Stimulated activated CD4-positive, alpha-beta T cell treated with anti-CD3 and anti-CD28 coated beads, Interleukin-2, amount 100 ng/mL, for 4 hours (primary cell): ENCODE measurements at places on chromosomes 12 and 14.

- DNase-seq, result no peak
Observed at GRCh38 chr12:49968471-49968870, 4.3 kb upstream of the AQP6 start.

- DNase-seq, result no peak
Observed at GRCh38 chr12:105852951-105853350, 285.8 kb downstream of the NUAK1 start.

- no peak for DNase-seq
Observed at GRCh38 chr12:9969673-9970072, 1.5 kb upstream of the CLEC12A start.

- no peak for DNase-seq
Observed at GRCh38 chr14:37457334-37457733, 137.7 kb downstream of the FOXA1 start.

DNA sequence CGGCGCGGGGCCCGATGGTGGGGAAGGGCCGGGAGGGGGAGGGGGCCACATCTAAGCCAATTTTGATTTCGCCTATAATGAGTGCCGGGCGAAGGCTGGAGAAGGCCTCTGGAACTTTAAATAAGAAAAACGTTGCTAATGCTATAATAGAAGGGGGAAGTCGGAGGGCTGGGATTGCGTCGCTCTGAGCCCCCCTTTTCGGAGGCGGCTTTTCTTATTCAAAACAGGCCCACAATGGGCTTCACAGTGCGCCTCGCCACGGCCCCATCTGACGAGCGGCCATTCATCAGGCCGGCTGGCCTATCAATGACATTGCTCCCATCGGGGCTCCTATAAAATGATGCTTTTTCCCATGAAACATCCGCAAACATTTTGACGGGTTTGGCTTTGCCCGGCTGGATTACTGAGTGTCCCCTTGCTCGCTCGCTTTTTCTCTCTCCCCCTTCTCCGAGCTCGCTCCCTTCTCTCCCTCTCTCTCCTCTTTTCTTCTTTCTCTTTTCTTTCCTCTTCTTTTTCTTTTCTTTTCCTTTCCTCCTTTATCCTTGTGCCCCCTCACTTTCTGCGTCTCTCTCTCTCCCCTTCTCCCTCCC is at the start of gene RFX4:
RFX4 (plus strand) TSS at position 364 of the 590 bp plus-strand sequence. CDS start 317 bp downstream, outside the sequence.
- DNase-seq, result no peak

GRCh38 chr14:86491743-86492142 is 961.8 kb downstream of the FLRT2 start:
- no peak for DNase-seq

DNA sequence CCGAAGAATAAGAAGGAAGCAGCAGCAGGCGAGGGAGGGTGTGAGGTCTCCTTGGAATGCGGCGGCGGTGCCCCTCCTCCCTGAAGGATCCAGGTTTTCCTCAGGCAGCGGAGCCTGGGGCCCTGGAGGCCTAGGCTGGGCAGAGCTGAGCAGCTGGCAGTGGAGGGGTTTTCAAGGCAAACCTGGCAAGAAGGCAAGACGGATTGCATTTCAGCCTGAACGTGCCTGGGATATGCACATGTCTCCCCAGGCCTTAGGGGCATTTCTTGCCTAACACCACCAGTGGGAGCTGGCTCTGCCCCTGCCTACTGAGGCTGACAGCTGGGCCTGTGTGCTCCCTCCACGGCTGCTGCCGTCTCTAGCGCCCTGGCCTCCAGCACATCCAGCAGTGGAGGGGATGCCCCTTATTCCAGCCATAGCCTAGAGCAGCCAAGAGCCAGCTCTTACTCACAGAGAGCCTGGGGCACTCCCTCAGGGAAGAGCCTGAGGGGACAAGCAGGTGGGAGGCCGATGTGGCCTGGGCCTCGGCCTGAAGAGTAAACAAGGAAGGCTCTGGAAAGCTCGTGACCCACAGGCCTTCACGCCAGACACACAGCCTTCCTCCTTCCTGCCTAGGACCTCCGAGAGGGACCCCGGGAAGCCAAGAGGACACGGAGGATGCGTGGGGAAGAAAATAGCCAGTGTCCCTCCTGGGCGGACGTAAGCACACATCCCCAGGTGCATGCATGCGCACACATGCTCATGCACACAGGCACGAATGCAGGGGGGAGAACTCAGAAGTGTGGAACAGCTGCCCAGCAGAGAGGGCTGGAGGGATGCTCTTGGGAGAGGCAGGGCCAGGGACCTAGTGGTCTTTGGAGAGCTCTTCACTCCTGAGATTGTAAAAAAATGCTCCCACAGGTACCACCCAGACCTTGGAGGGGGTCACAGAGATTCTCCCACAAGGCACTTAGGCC is 23.0 kb upstream of the EIF2B2 start:
- no peak for DNase-seq

GRCh38 chr12:1161197-1161596 is 170.2 kb downstream of the ERC1 start:
- DNase-seq, result no peak

- DNase-seq, result no peak
Observed at GRCh38 chr14:33906968-33907367, 43.9 kb downstream of the EGLN3 start.

GRCh38 chr14:93301821-93302447 is 30.9 kb downstream of the BTBD7 start:
- no peak for DNase-seq

- no peak for DNase-seq
Observed at GRCh38 chr12:123096182-123096581, 54.7 kb downstream of the PITPNM2 start.

DNA sequence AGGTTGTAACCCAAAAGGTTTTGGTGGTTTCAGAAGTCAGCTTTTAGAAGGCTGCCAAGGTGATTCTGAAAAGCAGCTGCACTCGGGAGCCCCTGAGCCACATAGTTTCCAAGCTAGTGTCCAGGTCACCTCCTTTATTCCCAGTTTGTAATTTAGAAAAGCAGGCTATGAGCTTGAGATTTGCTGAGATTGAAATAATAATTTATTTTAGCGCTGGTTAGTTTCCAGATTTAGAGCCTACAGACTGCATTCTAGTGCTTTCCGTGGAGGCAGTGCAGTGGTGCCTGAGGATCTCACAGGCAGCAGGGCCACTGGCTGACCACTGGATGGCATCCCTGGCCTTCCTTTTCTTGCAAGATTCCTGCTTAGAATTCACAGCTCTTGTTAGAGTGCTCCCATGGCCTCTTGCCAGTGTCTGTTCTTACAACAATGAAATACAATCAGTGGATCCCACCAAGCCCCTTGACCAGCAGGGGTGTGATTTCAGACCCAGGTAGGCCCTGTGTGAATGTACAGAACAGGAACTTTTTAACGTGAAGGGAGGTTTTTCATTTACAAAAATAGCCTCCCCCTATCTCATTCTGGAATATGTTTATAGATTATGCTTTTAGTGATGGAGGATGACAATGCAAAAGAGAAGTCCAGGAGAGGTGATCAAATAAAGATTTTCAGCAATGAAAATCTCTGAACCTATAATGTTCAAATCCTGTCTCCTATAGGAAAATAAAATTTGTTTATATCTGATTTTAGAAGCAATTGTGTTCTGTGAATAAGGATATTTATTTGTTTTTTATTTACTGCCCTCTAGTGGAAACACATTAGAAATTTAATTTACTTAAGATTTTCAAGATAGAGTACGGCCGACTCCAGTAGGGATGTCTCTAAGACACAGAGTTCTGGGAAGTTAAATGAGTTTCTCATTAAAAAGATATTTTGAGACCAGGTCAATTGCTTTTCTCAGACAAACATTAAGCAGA is 362.1 kb upstream of the STXBP6 start:
- DNase-seq, result no peak

DNA sequence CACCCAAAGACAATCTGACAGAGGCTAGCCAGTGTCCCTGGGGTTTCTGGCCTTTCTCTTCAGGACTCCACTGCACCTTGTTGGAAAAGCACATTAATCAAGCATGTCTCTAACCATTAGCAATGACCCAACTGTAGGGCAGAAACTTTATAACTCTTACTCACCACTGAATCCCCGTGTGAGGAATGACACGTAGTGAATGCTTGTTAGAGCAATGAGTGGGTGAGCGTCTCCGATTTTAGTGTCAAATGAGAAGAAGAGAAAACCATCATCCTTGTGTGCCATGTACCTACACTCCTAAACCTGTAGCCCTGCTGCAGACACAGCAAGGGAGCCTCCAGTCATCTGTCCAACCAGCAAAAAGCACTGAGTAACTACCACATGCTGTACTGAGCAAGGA is 56.5 kb upstream of the GPR68 start:
- DNase-seq, result no peak

DNA sequence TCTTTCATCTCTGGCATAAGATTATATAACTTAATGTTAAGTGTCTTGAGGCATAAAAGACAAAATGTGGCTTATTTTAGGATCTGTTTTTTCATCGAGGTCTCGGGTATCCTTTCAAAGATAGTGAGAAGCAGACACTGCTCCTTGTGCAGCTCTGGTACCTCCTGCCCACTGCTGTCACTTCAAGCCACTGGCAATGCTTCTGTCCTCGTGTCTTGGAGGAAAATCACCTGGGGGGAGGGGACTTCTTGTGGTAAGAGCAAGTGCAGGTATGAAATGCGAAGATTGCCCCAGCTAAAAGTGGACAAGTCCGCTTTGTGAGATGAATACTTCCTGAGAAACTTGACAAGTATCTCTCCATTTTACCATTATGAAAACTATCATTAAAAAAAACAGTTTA is 37.8 kb upstream of the DYNC1H1 start:
- no peak for DNase-seq

DNA sequence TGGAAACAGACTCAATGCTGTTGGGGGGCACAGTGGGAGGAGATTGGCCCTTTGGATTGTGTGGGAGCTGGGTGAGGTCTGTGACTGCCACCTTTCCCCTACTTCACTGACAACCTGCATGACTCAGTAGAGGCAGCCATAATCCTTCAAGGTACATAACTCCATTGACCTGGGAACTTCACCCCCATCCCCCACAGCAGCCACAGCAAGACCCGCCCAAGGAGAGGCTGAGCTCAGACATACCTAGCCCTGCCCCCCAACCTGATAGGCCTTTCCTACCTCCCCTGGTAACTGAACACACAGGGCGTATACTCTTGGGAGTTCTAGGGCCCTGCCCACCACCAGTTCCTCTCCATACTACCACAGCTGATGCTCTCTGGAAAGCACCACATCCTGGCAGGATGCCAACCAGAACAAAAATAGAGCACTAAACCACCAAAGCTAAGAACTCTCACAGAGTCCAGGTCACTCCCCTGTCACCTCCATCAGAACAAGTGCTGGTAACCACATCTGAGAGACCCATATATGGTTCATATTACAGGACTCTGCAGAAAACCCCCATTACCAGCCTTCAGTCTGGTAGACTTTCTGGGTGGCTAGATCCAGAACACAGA is 703.9 kb downstream of the FSCB start:
- DNase-seq, result no peak

GRCh38 chr14:68543516-68543915 is 249.4 kb downstream of the ZFP36L1 start:
- no peak for DNase-seq

DNA sequence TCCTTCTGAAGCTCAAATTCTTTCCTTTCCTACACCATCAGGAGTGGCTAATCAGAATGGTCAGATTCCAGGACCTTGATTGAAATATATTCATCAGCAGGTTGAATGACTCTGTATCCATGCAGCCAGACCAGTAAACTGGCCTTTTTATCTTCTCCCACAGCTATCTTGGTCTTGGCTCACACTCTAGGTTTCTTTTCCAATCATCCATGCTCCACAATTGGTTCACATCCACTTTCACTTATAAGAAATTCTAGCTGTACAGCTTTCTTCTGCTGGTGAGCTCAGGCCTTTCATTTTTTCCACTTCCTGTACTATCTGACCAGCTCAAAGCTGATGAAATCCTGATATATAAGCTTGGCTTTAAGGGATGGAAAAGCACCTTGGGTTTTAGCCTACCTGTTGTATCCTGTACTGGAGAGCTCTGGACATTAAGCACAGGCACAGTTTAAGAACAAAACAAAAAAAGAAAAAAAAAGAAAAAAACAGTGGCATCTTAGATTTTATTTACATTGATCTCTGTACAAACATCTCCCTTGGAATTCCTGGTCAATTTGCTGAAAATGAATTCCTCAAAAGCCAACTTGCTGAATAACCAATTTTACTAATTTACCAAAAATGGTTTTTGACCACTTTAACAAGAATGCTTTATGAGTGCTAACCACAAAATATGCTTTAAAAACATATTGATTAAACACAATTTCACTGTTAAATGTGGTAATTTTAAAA is 91.6 kb upstream of the PAWR start:
- DNase-seq, result no peak

GRCh38 chr12:91111366-91112325 is at the start of gene LUM:
LUM (minus strand) TSS chr12:91111494; CDS start chr12:91108979, 2,515 bp downstream.
- no peak for DNase-seq

GRCh38 chr12:68981516-68981915 is 48.5 kb upstream of the CPM start:
- DNase-seq, result no peak

- DNase-seq, result no peak
Observed at GRCh38 chr12:61676520-61676919, 583.7 kb upstream of the USP15 start.

- no peak for DNase-seq
Observed at GRCh38 chr14:99673305-99674063, 10.6 kb upstream of the CYP46A1 start.

- no peak for DNase-seq
Observed at GRCh38 chr12:7205091-7205490, 15.6 kb downstream of the PEX5 start.

DNA sequence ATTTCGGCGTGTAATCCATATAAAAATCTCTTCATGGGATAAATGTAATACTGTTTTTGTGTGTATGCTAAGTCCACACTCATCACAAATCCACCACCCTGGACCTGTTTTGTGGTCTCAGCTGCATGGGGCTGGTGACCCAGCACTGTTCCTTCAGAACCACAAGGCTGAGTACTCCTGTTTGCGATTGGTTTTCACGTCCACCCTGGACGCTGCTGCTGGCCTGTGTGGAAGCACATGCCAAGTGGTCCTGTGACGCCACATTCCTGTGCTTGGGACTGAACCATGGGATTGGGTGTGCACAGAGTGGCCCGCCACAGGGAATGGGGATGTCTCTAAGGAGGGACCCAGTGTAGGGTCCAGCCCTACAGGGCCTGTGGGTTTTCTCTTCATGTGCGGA is 4.3 kb downstream of the PUS1 start:
- no peak for DNase-seq

DNA sequence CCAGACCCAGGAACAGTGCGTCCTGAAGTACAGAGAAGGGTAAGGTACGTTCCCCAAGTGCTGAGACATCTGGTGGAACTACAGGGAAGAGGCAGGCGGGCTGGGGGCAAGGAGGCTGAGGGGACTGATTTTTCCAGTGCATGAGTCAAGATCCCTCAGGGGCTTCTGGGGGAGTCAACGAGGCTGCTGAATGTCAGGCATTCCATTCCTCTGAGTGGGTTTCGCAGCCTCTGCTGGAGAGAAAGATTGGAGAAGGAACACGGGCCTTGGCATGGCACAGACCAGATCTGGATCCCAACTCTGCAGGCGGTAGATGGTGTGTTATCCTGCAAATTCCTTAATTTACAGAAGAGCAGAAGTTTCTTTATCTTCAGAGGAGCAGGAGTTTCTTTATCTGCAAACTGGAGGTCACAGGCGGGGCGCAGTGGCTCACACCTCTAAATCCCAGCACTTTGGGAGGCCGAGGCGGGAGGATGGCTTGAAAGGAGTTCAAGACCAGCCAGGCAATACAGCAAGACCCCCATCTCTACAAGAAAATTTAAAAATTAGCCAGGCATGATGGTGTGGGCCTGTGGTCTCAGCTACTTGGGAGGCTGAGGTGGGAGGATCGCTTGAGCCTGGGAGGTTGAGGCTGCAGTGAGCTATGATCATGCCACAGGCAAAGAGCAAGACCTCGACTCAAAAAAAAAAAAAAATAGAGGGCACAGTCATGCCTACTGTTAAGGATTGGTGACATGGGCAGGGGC is 132.6 kb upstream of the MAP1LC3B2 start:
- DNase-seq, result no peak
